Naive thymus-derived CD8-positive, alpha-beta T cell (primary cell): ENCODE measurements at places on chromosomes 13 and 19.

DNA sequence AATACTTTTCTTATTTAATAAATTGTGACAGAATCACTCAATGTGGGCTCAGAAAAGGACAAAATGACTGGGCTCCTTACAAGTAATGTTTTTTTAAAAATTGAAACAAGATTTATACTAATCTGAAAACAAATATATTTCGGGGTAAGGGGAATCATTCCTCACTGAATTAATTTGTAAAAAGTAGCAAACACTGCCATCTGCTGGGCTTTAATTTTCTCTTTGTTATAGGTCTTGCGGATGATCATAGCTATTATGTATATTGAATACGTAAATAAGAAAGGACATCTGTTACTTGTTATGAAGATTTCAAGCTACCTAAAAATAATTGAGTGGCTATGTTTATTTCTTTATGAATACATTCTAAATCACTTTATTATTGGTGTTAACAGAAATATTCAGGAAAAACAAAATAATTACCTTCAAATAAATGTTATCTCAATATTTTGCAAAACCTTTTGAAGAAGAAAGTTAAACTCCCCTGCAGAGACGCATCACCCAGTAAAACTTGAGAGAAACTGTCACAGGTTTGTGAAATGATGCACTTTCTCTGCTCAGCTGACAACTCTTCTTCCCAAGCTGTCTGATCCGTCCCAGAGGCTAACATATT, 17.8 kb upstream of the ENOX1 start:
- no peak for DNase-seq

- no peak for DNase-seq
These were observed 5.7 kb downstream of the PAK4 start for GRCh38 chr19:39131255-39131755.

DNA sequence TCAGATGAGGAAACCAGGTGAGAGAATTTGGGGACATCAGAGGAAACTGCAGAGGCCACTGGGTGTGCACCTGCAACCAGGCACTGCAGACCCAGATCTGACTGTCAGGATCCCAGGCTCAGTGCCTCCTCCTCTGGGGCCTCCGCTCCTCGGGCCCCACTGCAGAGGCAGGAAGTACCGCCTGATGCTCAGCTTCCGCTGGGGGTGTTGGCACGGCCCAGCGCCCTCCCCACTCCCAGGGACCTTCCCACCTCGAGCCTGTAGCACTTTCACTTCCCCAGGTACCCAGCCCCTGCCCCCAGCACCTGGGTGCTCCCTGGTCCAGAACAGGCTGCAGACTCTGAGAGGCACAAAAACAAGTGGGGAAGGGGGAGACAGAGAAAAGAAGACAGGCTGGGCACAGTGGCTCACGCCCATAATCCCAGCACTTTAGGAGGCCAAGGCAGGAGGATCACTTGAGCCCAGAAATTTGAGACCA, 1.4 kb upstream of the CD37 start:
- DNase-seq, result peak; percentile 56

- no peak for DNase-seq
These were observed 369.5 kb downstream of the KCNRG start for GRCh38 chr13:50384724-50385123.

DNA sequence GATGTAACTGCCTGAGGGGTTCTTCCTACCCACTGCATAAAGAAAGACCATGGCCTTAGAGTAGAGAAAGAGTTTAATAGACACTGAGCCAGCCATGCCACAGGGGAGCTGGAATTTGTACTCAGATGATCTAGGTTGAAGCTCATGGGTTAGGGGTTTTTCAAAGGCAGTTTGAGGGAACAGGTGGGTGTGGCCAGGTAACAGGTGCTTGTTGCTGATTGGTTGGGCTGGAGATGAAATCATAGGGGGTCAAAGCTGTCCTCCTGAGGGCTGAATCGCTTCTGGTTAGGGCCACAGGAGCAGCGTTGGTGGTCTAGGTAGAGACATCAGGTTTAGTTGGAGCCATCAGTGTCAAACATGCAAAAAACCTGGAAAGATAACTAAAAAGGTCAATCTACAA, 59.2 kb upstream of the CSNK1A1L start:
- no peak for DNase-seq

DNA sequence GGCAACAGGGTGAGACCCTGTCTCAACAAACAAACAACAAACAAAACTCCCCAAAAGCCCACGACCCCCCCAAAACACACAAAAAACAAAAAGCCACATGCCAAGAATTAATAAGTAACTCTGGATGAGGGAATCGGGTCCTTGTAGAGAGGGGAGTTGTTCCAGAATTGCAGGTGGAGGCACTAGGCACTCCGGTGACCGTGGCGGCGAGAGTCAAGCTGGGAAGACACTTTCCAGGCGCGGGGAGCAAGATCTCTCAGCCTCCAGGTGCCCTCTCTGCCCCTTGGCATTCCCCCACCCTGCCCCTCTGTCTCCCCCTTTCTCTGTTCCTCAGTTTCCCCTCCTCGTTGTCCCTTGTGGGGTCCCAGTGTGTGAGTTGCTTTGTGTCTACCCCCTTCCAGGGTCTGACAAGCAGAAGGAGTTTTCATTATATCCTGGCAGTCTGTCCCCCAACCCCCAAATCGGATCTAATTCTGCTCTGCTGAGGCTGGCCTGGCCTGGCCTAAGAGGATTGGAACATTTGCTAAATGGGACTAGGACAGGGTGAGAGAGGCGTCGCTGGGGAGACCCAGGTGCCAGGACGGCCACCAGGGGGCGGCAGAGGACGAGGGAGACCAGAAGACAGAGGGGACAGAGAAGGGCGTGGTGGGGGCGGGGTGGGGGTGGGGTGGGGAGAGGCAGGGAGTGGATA, 8.3 kb upstream of the CRX start:
- DNase-seq, result peak; percentile 69

DNA sequence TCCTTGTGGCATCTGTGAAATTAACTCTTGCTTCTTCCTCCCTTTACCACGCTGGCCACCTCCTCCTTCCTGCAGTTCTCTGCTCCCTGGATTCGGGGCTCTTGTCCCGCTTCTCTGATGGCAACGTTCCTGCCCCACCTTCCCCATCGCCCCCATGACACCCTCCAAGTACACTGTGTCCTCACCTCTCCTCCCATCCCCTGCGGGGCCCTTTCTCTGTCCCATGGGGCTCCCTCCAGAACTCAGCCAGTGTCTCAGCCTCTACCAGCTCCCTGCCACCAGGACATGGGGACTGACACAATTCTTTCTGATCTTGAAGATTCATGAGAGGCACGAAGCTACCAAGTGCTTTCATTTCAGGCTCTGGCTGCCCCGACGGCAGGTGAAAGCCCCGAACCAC, 9.1 kb downstream of the CARS2 start:
- no peak for DNase-seq
